ENCODE measurements at places on chromosomes 3 and 15.
A peak's percentile ranks its signal among the peaks of the same experiment; 100 is the strongest.

DNA sequence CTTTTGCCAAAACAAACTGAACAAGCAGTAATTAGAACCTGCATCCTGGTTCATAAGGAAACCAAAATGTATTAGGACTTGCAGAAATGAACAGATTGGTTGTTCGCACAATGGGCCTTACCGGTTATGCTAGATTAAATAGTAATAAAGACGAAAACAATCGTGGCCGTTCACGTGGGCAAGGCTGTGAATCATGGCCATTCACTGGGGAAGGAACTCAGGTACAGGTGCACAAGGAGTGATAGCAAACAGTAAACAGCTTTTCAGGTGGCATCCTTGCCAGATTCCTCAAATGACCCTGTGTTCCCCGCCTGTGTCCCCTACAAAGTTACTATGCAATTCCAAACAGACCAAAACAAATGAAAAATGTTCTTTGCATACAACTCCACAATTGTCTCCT is 8.2 kb downstream of the LRIG1 start:
- no peak for DNase-seq

DNA sequence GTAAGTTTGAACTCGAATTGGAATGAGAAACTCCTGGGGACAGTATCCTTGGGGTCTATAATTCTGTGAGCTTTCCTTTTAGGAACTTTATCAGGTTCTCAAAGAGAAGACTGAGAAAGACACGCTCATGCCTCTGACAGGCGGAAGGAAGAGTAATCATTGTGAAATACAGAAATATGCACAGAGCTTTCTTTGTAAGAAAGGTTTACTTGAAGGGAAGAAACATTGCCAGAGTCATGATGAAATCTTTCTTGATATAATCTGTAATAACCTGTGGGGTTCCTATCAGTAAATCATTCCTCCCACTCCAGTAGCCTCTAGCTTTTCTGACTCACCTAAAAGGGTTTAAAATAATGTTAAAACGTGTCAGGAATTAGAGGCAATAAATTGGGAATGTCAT is 83.6 kb upstream of the CCDC39 start:
- DNase-seq: no peak

GRCh38 chr3:146899171-146899570 is 294.0 kb upstream of the PLSCR5 start:
- no peak for DNase-seq

DNA sequence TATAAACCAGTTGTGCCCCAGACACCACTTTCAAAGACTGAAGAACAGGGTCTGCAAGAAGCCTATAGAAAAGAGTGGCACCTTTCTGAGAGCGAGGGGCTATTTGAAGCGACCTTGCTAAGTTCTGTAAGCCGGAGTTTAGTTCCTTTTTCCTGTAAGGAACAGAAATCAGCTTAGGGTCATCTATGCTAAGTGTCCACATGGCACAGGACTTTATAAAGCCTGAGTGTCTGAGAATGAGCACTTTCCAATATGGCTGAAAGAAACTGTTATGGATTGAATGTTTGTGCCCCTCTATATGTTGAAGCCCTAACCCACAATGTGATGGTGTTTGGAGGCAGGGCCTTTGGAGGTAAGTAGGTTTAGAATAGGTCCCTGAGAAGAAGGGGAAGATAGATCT is 4.0 kb upstream of the A4GNT start:
- DNase-seq: no peak

- no peak for DNase-seq
These were observed 73.8 kb downstream of the IQSEC1 start for GRCh38 chr3:12999147-13000140.

- DNase-seq: no peak
These were observed 148.2 kb upstream of the TOPAZ1 start for GRCh38 chr3:44093531-44093930.

GRCh38 chr3:46825450-46825849 is 37.8 kb downstream of the MYL3 start:
- DNase-seq: no peak

DNA sequence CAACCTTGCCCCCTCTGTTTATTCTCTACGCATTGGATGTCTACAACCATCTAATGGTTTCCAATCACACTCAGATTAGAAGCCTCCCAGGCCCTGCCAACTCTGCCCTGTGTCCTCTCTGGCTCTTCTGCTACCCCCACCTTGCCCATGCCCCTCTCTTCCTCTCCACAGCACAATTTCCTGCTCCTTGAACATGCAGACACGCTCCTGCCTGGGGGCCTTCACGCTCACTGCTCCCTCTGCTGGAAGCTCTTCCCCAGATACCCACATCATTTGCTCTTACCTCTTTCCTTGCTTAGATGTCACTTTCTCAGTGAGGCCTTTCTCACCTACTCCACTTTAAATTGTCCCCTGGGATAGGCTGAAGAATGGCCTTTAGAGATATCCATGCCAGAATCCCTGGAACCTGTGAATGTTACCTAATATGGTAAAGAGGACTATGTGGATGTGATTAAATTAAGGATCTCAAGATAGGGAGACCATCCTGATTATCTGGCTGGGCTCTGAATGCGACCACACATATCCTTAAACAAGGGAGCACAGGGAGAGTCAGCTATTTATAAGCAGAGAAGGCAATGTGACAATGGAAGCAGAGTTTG is 9.9 kb downstream of the KY start:
- no peak for DNase-seq

DNA sequence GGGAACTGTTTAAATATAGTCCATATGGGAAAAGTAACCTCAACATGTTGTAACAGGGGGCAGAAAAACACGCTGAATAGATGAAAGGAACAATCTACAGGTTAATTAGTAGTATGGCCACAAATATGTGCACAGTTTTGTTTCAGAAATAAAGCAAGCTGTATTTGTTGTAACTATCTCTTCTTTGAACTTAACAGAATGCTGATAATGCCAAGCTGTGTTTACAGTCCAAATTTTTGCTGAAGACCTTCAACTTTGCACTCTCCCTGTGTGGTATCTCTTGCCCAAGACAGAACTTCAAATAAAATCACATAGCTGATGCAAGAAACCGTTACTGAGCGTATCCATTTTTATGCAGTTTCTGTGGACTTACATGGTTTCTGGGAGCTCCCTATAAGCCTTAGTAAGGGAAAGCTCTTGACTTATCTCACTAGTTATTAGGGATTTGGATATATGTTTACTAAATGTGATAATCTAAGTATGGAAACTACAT is 425.4 kb upstream of the TPRG1 start:
- DNase-seq: no peak

DNA sequence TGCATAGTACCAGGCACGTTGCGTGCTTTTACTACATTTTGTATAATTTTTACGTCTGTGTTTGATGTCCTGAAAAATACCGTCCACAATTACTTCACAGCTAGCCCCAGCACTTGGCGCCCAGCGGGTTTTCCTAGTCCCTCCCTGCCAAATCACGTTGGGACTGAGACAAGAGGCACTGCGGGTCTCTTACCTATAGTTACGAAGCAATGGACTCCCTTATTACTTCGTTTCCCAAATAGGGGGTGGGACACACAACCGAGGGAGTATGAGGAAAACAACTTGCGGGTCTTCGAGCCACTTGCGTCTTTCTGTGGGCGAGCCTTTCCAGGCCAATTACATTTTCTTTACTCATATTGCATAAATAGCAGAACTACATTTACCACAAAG is 620 bp upstream of the CMSS1 start:
- no peak for DNase-seq

GRCh38 chr3:81393251-81393650 is 368.2 kb downstream of the GBE1 start:
- DNase-seq: no peak

GRCh38 chr3:66441692-66442091 is 59.1 kb downstream of the LRIG1 start:
- no peak for DNase-seq

DNA sequence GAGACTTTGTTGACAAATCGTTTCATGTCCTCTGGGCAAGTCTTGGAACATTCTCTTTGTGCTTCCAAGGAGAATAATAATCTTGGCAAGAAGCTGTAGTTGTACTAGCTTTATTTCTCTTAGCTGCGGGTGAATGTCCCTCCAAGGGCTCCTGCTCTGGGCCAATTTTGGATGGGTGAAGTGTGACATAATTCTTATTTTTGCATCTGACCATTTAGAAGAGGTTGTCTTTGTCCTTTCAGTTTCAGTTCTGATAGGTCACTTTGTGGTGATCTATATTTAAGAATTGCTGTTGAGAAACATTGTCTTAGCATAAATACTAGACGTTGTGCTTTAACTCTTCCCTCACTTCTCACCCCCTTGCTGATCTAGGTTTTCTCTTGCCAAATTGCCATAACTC is 164.8 kb upstream of the RORA start:
- no peak for DNase-seq

GRCh38 chr3:126961191-126961790 is 21.6 kb upstream of the PLXNA1 start:
- DNase-seq: no peak

DNA sequence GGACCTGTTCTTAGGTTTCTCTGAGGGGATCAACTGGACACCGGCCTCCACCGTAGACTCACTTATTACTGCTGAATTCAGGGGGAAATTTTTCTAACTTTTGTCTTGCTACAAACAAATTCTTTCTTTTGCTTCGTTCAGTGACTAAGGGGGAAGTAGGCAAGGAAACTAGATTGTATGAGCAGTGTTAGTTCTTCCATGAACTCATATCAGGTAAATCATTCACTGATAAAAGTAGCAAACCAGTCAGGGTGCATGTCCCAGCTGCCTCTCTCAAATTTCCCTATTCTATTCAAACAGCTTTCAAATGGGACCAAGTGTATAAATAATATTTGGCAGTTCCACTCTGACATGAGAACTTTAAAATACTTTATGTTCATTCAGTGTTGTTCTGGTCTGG is 7.3 kb upstream of the CCDC13 start:
- DNase-seq: no peak

- peak; percentile 19 for DNase-seq
These were observed 515 bp downstream of the ADAM10 start for GRCh38 chr15:58748852-58749531.

GRCh38 chr3:195104340-195104739 is 166.6 kb downstream of the XXYLT1 start:
- no peak for DNase-seq

DNA sequence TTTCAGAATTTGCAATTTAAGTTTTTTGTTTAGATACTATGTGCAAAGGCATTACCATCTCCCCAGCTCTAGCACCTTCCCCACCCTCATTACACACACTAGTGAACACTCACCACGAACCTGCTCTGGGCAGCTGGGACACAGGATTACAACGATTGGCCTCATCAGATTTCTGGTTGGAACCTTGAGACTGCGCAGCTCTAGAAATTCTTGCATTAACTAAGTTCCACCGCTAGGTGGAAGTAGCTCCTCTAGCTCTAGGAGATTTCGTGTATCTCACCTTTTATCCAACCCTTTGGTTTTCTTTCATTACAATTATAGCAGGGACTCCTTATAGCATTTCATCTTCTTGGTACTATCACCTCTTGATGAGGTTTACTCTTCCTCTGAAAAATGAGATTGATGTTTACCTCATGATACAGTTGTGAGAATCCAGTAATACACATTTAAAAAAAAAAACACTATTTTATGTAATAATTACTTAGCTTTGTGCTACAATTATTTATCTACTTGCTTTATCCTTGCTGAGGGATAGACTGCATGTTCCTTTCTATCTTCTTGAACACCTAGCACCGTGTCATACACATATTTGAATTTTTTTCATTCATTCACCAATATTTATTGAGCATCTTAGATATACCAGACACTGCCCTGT is 28.7 kb upstream of the PLOD2 start:
- DNase-seq: no peak

GRCh38 chr15:92161039-92161670 is 232.5 kb upstream of the ST8SIA2 start:
- no peak for DNase-seq

DNA sequence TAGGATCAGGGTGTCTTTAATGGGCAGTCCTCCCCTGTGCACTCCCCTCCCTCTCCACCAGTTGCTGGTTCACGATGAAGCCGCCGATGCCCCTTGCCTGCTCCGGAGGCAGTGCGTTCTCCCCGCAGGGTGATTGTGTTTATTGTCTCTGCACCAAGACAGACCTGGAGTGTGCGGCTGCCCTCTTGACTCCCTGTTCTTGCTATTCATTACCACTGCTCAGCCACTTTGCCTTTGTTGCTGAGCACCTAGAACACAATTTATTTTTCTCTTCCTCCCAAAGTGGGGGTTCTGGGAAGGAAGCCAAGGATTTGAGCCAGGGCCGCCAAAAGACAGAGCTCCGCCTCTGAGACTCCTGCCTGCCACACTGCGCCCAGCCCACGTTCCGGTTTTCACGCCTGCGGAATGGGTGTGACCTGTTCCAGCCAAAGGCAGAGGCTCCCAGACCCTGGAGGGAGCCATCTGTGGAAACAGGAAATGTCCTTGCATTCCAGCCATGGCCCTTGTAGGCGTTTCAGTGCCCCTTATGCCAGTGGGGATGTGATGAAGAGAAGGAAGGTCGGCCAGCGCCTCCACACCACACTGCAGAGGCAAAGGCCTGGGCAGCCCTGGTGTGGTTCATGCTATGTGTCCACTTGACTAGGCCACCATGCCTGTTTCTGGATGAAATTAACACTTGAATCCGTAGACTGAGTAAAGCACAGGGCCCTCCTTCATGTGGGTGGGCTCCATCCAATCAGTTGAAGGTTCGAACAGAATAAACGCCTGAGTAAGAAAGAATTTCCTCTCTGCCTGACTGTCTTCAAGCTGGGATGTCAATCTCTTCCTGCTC is 85.8 kb downstream of the HMG20A start:
- no peak for DNase-seq

GRCh38 chr3:129000742-129001100 is 383 bp upstream of the EFCC1 start:
- no peak for DNase-seq
